ENCODE measurements at places on chromosomes 13 and 19.

DNA sequence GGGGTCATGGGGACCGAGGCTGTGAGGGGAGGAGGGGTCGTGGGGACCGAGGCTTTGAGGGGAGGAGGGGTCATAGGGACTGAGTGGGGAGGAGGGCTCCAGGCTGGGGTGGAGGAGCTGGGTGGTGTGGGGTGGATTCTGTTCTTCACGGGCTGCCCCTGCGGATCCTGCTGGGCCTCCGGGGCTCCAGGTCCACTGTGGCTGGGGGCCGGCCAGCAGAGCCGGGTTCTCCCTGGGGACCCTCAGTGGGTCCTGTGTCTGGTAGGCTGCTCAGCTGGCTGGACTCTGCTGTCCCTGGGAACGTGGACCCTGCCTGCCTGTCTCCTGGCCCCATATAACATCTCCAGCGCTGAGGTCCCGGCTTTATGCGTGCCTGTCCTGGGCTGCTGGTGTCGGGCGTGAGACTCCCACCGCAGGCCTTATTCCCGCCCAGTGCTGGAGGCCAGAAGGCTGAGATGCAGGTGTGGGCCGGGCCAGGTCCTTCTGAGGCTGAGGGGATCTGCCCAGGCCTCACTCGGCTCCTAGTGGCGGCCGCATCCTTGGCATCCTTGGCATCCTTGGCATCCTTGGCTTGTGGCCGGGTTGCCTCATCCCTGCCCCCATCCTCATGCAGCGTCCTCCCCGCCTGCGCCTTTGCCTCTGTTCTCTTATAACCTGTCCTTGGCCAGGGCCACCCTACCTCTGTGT lies 19.8 kb upstream of the GNA15 start:
- DNase-seq: peak; percentile 28

- peak; percentile 58 for DNase-seq
These were observed 65.4 kb upstream of the ZNF91 start for GRCh38 chr19:23460656-23461055.

DNA sequence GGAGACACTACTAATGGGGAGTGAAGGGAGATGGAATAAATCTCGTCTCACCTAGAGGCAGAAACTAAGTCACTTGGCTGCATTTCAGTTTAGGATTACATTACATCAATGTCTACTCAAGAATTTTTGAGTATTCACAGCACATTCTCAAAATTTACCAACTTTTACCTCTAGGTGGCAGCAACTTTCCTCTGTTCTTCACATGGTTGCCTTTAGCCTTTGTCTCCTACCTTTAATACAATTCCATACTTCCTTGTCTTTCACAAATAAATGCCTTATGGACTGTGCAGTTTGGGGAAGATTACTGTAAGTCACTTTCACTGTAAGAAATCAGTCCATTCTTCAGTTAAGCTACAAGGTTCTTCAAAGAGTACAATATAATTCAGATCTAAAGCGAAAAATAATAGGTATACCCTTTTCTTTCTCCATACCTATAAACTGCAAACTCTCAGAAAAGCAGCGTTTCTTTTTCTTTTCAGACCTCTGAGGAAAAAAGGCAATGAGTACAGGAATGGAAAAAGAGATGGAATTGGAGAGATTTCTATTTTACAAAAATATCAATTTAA lies 379.4 kb downstream of the KLF12 start:
- DNase-seq: peak; percentile 71

DNA sequence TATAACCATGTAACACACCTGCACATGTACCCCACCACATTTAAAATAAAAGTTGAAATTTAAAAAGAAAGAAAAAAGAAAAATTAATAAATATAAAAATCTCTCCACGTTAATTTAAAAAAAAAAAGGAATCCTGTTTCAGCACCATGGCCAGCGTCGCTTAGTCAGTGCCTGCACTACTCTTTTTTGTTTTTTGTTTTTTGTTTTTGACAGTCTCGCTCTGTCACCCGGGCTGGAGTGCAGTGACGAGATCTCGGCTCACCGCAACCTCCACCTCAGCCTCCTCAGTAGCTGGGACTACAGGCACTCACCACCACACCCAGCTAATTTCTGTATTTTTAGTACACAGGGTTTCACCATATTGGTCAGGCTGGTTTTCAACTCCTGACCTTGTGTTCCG lies 835.9 kb downstream of the UQCRFS1 start:
- peak; percentile 2 for DNase-seq

GRCh38 chr13:42247883-42248282 lies 24.1 kb upstream of the AKAP11 start:
- peak; percentile 54 for DNase-seq

DNA sequence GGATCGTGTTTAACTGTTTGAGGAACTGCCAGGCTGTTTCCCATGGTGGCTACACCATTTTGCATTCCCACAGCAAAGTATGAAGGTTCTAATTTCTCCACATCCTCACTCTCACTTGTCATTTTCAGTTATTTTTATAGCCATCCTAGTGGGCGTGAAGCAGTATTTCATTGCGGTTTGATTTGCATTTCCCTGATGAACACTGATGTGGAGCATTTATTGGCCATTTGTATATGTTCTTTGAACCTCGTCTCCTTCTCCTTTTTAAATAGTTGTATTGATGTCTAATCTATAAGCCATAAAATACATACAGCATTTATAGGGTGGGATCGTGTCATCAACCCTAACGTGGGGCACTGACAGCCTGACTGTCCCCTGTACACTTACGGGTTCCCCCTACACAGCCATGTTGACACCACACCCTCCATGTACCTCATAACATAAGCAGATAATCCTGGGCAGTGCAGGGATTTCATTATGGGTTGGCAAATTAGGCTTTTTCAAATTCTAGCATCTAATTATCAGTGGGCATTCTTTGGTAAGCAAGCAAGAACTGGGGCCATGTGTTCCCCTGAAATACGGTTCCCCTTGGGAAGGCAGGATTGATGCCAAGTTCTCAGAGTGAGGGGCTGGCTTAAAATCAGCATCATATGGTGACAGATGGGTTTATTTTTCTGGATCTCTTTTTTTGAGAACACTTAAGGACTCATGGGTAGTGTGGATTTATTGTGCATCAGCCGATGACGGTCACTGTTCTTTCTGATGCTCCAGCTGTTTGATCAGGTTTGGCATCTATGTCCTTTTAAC lies 11.6 kb upstream of the ZBTB45 start:
- DNase-seq: no peak

DNA sequence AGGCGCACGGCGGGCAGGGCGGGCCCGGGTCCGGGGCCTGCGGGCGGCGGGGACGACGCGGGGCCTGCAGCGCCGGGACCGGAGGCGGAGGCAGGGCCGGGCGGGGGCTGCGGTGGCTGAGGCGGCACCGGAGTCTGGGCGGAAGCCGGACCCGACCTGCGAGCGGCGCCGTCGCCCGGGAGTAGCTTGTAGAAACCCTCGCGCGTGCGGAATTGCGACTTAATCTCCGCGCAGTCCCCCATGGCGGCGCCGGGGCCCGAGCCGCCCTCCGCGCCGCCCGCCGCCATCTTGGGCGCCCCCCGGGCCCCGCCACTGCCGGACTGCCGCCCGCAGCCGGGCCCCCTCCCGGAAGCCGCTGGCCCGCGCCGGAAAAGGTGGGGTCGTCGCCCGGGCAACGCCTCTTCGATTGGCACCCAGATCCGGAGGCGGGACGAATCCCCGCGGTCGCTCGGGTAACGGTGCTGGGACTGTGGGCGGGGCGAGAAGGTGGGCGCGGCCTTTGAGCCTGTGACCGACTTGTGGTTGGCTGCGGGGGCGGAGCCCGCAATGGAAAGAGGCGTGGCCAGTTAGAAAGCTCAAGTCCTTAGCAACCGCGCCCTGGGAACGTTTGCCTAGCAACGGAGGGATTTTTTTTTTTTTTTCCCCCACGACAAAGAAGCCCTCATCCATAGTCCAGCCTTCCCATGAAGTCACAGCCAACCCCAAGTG lies at the start of gene DMWD:
TSS of gene DMWD (minus strand) at position 376 of the 708 bp plus-strand sequence. CDS start at position 287, 89 bp downstream.
- DNase-seq: peak; percentile 98

DNA sequence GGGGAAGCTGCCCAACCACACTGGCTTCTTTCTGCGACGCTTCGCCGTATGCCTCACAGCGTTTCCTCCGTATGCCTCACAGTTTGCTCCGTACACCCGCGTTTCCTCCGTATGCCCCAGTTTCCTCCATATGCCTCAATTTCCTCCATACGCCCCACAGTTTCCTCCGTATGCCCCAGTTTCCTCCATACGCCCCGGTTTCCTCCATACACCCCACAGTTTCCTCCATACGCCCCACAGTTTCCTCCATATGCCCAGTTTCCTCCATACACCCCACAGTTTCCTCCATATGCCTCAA lies 22.6 kb downstream of the GAS6 start:
- no peak for DNase-seq

- DNase-seq: peak; percentile 67
These were observed 1937.6 kb downstream of the PCDH9 start for GRCh38 chr13:65292488-65292901.

GRCh38 chr19:1252221-1252820 lies 3.9 kb downstream of the MIDN start:
- peak; percentile 95 for DNase-seq

DNA sequence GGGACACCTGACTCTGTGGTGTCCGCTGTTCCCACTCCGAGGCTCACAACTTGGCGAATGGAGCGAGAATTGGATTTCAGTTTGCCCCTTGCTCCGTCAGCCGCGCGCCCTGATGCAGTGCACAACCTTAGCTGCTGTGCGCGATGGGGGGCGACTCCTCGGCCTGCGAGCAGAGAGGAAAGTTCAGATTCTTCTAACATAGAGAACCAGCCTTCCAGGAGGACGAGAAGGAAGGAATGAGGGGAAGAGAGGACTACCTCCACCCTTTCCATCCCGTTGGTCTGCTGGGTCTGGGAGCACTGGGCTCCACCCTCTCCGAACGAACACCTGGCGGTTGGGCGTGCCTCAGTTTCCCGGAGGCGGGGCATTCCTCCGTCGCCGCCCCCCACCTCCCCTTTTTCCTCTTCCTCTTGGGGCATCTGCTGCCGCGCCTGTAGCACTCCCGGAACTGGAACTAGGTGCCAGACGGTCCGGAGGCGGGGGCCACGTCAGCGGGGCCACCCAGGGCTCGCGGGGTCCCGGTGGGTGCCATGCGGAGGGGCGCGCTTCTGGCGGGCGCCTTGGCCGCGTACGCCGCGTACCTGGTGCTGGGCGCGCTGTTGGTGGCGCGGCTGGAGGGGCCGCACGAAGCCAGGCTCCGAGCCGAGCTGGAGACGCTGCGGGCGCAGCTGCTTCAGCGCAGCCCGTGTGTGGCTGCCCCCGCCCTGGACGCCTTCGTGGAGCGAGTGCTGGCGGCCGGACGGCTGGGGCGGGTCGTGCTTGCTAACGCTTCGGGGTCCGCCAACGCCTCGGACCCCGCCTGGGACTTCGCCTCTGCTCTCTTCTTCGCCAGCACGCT lies at the start of gene KCNK6:
TSS of gene KCNK6 (plus strand) at position 425 of the 838 bp plus-strand sequence. CDS start at position 531, 106 bp downstream.
- peak; percentile 34 for DNase-seq

GRCh38 chr19:3183721-3184641 lies 1.7 kb upstream of the NCLN start:
- DNase-seq: no peak

DNA sequence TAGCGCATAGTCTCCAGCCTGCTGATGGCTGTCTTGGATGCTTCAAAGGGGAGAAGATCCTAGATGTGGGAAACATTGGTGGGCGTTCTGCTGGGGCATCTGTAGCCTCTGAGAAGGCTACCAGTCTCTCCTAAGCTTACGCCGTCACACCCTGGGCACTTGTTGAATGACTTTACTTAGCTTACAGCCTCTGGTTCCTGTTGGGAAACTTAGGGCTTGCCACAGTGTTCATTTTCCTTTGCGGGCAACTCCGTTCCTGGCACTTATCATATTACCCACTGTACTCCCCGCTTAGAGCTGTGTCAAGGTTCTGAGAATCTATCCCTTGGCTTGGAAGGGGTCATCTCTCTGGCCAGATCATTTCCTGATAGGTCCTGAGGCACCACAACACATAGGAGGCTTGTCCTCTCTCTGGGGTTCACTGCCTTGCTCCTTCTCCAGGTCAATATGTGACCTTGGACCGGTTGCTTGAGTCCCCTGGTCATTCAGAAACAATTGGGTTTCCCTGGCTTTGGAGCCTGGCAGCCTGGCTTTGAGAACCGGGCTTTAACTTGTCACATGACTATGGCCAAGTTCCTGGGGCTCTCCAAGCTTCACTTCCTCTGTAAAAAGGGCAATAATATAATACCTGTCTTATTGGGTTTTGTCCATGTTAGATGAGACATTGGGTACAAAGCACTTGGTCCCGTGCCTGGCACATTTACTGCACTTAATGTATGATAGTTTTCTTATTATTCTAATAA lies 20.5 kb upstream of the ALOX5AP start:
- DNase-seq: no peak

GRCh38 chr13:108437496-108437895 lies 168.0 kb downstream of the TNFSF13B start:
- peak; percentile 50 for DNase-seq

DNA sequence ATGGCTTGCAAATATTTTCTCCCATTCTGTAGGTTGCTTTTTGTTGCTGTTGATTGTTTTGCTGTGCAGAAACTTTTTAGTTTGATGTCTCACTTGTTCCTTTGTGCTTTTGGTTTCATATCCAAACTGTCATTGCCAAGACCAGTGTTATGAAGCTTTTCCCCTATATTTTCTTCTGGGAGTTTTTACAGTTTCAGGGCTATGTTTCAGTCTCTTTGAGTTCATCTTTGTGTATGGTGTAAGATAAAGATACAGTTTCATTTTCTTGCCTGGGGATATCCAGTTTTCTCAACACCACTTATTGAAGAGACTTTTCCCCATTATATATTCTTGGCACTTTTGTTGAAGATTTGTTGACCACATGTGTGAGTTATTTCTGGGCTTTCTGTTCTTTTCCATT lies 139.9 kb downstream of the MRPL57 start:
- DNase-seq: no peak

- no peak for DNase-seq
These were observed 144.8 kb downstream of the FLT1 start for GRCh38 chr13:28349907-28350654.

GRCh38 chr13:43134868-43135267 lies 111.5 kb downstream of the DNAJC15 start:
- no peak for DNase-seq

DNA sequence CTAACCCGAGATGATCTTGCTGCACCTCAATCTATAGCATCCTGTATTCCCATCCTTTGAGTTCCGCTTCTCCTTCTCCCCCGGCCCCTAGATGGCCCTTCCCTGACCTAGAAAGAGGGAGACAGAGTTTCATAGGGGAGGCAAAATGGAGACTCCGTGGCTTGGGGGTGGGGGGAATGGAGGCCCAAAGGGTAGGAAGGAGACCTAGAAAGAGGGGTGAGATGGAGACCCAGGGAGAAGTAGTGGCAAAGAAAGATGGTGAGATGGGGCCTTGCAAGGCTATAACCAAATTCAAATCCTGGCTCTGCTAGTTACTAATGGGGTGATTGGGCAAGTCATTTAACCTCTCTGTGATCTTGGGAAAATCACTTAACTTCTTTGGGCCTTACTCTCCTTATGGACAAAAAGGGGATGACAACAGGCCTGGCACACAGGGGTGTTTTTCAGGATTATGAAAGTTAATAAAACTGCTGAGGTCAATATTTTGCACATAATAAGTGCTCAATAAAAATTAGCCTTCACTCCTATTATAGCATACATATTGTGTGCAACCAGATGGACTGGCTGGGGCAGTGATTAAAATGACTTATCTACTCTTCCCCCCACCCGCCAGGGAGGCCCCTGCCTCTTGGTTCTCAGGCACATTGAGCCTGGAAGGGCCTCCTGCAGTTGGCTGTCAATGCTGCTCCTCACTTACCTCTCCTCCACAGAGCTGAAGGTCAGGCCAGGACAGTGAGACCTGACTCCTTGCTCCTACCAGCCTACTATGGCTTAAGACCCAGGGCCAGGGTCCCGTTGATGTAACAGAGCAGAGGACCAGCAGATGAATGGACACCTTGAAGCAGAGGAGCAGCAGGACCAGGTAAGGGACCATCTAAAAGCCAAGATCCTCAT lies 633 bp downstream of the SPHK2 start:
- DNase-seq: peak; percentile 49

GRCh38 chr19:38125238-38125637 lies 98.8 kb downstream of the DPF1 start:
- DNase-seq: no peak
